ENCODE measurements at places on chromosomes 7 and 10.

GRCh38 chr7:80082213-80082612, 52.4 kb upstream of the GNAI1 start:
- DNase-seq, result no peak

- no peak for DNase-seq
These were observed 72.7 kb downstream of the TAX1BP1 start for GRCh38 chr7:27812706-27813105.

GRCh38 chr7:45484094-45484493, 90.1 kb upstream of the ADCY1 start:
- no peak for DNase-seq

- DNase-seq, result peak; percentile 13
These were observed 9.1 kb upstream of the TMEM236 start for GRCh38 chr10:17742918-17743317.

GRCh38 chr7:36137258-36137657, 15.8 kb upstream of the EEPD1 start:
- DNase-seq, result no peak

GRCh38 chr10:58757352-58758065, 244.8 kb downstream of the BICC1 start:
- DNase-seq, result no peak

DNA sequence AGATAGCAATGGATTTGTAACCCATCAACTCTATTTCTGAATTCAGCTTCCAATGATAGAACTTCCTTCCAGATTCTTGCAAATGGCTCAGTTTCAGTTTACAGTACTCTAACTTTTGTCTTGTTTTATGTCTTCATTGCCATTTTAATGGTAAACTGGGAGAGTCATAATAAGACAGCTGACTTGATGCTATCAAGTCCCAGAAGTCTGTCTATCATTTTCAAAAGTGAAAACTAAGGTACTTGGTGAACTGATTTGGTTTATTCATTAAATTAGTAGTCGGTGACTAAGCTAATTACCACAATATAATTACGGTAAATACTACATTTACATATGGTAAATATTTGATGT, 25.0 kb downstream of the RTKN2 start:
- no peak for DNase-seq

- DNase-seq, result no peak
These were observed 37.4 kb downstream of the FOXL3 start for GRCh38 chr7:327233-327931.

DNA sequence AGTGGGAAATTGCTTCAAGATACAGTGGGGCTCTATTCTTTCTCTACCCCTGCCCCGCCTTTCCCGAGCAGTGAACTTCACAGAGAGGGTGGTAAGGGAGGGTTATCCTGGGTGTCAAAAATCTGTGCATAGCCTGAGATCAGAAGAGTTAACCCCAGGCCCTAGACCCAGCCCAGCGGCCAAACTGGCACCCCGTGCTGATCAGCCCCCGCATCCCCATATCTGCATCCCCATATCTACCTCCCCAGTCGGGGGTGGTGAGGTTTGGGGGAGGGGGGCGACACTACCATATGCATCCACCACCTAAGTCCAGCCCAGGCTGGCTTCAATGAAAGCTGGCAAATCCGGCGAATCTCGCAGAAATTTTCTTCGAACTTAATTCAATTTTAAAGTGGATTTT, 7.0 kb upstream of the DLX6 start:
- no peak for DNase-seq

GRCh38 chr10:60425392-60426110, 35.9 kb upstream of the ANK3 start:
- DNase-seq, result no peak

DNA sequence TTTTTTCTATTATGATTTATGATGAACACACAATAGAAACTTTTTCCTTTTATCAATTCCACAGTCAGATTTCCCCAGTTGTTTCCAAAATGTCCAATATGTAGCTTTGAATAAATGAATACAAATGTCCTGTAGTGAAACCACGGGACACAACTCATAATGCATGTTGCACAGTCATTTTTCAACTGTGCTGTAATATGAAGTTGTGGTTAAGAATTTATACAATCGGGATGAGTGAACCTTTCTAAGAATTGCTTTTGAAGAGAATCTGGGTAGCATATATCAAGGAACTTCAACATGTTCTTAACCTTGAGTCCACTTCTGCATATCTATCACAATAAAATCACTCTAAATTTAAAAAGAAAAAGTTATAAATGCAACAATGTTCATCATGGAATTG, 14.6 kb upstream of the ST7 start:
- no peak for DNase-seq

- DNase-seq, result no peak
These were observed 82.5 kb downstream of the ABLIM1 start for GRCh38 chr10:114575417-114576131.

DNA sequence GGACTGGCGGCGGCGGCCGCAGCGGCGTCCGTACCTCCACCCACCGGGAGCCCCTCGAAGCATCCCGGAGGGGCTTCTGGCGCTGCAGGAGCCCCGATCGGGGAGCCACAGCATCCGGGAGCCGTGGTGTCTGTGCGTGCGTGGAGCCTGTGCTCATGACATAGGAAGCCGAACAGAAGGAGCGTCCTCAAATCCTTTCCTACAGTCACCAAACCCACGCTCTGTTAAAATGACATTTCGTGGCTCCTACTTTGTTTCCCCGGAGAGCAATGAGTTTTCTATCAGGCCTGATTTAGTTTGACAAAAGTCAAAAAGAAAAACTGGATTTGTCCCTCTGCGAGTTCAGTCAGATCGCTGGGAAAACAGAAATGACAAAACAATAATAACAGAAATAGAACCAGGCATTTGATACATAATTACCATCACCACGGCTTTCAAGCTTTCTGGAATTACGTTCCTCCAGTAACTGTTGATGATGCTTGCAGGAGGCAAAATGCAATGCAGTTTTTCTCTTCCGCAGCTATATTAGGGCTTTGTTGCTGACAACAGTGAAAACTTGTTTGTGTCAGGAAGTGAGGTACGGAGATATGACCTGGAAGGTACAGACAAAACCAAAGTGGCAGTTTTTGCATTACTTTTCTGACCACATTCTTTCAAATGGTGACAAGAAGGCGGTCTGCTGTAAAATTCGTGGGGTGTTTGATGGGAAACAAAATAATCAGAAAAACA, 219.3 kb upstream of the MKLN1 start:
- DNase-seq, result no peak

DNA sequence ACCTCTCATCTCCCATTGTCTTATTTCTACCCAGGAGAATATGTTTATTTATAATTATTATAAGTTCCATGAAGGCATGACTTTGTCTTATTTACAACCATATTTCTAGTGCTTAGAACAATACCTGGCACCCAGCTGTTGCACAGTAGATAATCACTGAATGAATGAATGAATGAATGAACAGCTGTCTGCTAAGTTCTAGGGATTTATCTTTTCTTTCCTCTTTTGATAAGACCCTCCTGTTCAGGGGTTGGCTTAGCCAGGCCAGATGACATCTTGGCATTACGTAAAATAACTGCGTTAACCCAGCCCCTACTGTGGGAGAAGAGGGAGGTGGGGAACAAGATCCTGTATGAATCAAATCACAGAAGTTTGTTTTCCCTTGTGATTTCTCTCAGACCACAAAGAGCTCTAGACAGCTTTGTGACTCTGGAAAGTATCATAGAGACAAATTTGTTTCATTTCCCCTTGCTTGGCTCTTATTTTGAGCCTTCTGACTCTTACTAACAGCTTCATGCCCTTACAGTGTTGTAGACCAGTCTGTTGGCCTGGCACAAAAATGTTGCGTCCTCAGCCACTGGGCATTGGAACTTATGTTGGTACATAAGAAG, 8.4 kb downstream of the ZNF862 start:
- no peak for DNase-seq

DNA sequence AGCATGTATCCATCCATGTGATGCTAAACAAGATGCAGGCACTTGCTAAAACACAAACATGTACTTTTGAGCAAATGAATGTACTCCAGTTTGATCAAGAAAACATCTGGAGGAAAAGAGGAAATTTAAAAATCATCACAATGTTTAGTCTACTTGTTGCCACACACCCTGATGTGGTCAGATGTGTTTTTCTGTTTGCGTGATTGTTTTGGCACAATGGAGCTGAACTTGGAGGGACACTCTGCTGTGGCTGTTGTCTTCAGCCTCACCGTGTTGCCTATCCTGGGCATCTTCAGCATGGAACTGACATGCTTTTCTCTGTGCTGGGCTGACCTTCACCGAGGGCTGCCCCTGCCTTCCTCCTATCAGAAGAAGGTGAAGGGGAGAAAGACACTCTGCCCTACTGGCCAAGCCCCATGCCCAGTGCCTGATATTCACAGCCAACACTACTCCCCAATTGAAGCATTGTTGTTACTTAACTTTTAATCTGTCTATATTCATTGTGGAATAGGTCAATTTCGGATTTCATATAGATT, 268.3 kb upstream of the IGFBP3 start:
- DNase-seq, result no peak

DNA sequence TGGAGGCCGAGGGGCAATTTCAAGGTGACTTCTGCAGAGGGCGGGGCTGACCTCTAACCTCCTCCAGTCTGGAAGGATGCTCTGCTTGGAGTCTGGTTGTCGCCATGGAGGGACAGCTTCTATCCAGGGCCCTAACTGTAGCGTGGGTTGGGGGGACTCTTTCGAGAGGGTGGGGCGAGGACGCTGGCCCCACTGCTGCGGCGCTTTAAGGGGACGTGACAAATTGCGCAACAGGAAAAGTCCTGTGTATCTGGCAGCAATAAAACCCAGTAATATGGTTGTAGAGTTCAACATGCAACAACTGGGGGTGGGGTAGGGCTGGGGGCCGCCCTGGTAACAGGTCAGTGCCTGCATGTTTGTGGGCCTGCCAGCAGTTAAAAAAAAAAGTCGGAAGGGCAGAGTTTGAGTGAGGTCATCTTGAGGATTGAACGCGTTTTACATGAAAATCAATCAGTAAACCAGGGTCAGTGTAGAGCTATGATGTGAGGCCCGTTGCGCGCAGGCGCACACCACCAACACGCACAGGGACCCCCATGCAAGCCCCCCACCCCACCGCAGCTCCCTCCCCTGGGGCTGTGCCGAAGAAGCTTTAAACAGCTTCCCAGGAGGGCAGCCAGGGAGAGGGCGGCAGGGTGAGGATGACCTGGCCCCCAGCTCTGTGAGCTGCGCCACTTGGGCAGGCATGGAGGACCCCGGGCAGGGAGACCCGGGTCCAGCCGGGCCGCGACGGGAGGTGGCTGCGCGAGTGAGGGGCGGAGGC, 4.3 kb downstream of the SHH start:
- no peak for DNase-seq

- DNase-seq, result no peak
These were observed 10.3 kb downstream of the SLC13A4 start for GRCh38 chr7:135717693-135718092.

- DNase-seq, result no peak
These were observed 7.6 kb downstream of the CHST12 start for GRCh38 chr7:2411049-2411448.

DNA sequence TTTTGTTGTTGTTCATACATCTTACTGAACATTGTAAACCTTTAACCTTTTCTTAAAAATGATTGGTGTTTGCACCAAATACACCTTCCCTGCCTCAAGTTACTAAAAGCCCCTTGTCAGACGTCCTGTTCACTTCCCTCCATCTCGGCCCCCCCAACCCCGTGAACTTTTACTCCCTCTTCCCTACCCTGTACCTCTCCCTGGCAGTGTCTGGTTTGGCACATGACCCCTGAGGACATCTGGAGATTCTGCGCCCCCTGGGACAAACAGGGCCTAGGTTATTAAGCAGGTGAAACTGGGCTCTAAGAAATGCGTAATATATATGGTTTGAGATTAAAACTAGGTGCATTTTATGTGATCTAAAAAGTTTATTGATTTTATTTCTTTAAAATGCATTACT, 1.4 kb downstream of the PPP2R2D start:
- DNase-seq, result no peak

DNA sequence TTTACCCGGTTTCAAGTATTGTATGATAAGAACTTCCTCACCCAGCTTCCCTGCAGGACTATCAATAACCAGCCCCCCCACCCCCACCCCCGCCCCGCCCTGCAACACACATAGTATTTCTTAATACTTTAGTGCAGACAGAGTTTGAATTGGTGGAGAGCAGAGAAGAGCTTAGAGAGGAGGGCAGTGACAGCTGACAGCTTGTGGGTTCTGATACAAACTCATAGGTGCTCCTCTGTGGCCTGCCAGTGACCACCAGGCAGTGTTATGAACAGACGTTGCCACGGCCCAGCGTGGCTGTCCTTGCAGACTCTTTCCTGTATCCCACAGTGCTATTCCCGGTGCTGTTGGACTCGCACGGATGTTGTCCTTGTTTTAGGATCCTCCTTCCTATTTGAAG, 186.9 kb upstream of the ADO start:
- no peak for DNase-seq

DNA sequence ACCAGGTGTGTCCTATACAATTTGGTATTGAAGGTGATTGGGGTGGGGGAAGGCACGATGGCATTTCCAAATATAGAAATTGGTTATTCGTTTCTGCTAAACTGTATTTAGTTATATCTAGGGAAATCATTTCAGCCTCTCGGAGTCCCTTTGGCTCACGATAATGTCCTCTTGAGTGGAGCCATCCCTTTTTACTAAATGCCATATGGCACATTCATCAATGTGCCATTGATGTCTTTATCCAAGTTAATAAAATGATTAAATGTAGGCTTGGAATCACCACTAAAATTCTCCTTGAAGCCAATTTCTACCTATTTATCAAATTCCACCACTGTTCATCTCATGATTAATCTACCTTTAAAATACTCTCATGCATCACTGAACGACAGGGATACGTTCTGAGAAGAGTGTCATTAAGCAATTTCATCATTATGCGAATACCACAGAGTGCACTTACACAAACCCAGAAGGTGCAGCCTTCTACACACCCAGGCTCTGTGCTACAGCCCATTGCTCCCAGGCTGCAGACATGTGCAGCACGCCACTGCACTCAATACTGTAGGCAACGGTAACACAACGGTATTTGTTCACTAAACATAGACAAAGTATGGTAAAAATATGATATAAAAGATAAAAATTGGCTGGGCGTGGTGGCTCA, 219.2 kb upstream of the C7orf33 start:
- DNase-seq, result no peak

- no peak for DNase-seq
These were observed 128.7 kb downstream of the ITGB8 start for GRCh38 chr7:20459419-20459818.

- DNase-seq, result no peak
These were observed 81.3 kb downstream of the ZRANB1 start for GRCh38 chr10:125023255-125023654.

GRCh38 chr7:41567731-41568114, 135.2 kb downstream of the INHBA start:
- no peak for DNase-seq

GRCh38 chr7:130901209-130901783, 167.3 kb upstream of the KLF14 start:
- peak; percentile 51 for DNase-seq

GRCh38 chr10:115898242-115898641, 374.8 kb downstream of the GFRA1 start:
- no peak for DNase-seq

- DNase-seq, result no peak
These were observed 128.4 kb downstream of the DNAJB6 start for GRCh38 chr7:157464971-157465886.

GRCh38 chr10:78410046-78410965, 376.6 kb downstream of the RPS24 start:
- DNase-seq, result no peak

GRCh38 chr7:916291-916941, 38.1 kb downstream of the ADAP1 start:
- DNase-seq, result no peak

Measured in amniotic stem cell (primary cell).